ENCODE measurements at places on chromosomes 11 and 22.

GRCh38 chr11:83355391-83355790 is 69.2 kb upstream of the CCDC90B start:
- no peak for DNase-seq

- no peak for DNase-seq
Measured at GRCh38 chr22:20380486-20380885, 13.5 kb upstream of the ZNF74 start.

GRCh38 chr22:46425016-46425415 is 89.5 kb downstream of the TRMU start:
- DNase-seq: no peak

DNA sequence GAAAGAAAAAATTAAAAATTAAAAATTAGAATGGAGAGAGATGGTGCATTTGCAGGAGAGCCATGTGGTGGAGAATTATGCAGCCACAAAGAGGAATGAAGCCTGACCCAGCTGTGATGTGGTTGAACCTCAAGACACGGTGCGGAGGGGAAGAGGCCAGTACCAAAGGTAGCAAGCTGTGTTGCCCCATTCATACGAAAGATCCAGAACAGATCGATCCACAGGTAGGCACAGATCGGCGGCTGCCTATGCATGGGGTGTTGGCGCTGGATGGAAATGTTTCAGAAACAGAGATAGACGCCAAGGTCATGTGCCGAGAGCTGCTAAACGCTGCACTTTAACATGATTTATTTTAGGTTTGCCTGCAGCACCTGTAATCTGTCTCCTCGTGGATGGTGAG is 992.3 kb downstream of the BRD1 start:
- DNase-seq: no peak

GRCh38 chr11:111538407-111539114 is 2.0 kb upstream of the LAYN start:
- no peak for DNase-seq

GRCh38 chr22:20135265-20135664 is 3.7 kb downstream of the ZDHHC8 start:
- no peak for DNase-seq

- no peak for DNase-seq
Measured at GRCh38 chr11:92855607-92856405, 113.6 kb upstream of the MTNR1B start.

DNA sequence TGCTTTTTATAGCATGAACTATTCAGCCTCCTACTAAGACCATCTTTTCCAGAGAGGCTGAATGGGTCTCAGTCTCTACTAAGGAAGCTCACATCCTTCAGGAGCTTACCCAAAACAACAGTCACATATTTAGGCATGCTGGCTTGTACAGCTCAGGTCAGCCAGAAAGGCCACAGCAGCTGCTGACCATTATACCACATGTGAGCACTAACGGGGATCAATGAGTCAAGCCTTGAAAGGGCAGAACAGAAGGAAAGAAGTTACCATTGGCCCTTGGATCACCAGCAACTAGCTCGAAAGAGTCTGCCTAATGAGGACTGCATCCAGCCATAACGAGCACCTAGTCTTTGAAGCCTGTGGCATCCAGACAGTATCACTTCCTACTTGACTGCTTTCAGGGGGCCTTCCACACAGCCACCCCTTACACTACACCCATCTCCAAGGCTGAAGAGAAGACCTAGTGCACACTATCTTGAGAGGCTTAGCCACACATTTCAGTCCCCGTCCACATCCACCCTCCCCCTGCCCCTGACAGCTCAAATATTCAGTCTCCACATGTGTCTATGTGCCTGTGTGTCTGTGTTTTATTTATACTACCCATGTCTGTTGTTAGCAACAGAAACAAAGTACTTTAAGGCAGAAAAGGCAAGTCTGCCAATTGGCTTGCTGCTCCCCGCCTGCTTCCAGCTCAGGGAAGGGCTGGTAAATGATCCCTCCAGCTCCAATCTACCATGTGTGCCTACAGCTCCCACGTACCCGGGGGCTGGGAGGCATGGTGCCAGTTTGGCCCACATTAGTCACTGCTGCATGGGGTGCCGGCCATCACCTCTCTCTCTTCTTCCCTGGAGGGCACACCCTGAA is 95.5 kb downstream of the RPL27A start:
- DNase-seq: no peak

GRCh38 chr11:102119997-102120396 is 9.8 kb downstream of the YAP1 start:
- DNase-seq: no peak

- DNase-seq: no peak
Measured at GRCh38 chr11:94837317-94837716, 69.2 kb downstream of the AMOTL1 start.

DNA sequence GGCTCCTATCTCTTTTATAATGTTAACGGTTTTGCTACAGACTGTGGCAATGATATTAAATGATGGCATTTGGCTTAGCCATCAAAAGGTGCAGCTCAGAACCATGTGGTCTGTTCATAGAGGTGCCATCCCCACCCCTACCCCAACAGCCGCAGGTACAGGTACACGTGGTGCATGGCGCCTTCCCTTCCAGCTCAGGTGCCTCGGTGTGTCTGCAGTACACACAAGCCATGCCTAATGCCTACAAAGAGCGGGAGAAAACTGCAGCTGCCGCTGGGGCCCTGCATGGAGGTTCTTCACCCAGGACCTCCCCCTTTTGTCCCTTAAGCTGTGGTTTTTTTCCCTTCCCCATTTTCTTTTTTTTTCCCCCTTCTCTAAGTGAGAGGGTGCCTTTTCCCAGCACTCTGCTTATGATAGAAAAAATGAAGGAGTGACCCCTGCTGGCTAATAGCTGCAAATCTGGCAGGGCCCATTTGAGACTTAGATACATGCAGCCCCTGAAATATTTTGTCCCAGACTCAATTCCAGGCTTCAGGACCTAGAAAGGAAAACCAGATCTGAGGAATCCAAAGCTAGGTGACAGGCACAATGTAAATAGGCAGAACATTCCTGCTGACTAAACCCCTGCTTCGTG is 6.5 kb downstream of the OR52M1 start:
- DNase-seq: no peak

DNA sequence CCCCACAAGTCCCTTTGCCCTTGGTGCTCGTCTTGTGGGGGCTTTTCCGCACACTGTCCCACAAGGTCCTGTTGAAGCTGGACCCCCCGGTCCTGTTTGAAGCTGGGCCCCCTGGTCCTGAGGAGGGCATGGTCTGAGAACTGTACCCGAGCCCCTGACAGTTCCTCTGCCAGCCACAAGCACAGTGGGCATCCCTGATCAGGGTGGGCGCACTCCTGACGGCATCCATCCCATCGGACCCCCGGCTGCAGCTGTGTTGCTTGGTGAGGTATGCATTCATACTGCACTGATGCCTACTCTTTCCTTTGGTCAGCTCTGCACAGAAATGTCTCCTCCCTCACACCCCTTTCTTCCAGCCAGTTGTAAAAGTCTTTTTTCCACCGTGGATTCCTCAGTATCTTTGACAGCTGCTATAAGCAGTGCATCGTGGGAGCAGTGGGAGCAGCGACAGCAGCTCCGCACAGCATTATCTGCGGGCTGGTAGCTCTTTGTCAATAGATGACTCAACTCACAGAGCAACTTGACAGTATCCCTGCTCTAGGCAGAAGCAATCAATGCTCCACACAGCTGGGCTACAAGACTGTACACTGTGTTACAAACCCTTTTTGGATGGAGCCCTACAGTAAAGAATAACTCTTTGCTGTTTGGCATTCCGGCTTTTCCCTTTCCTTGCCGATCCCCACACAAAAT is 1030.8 kb upstream of the CCDC90B start:
- DNase-seq: no peak

DNA sequence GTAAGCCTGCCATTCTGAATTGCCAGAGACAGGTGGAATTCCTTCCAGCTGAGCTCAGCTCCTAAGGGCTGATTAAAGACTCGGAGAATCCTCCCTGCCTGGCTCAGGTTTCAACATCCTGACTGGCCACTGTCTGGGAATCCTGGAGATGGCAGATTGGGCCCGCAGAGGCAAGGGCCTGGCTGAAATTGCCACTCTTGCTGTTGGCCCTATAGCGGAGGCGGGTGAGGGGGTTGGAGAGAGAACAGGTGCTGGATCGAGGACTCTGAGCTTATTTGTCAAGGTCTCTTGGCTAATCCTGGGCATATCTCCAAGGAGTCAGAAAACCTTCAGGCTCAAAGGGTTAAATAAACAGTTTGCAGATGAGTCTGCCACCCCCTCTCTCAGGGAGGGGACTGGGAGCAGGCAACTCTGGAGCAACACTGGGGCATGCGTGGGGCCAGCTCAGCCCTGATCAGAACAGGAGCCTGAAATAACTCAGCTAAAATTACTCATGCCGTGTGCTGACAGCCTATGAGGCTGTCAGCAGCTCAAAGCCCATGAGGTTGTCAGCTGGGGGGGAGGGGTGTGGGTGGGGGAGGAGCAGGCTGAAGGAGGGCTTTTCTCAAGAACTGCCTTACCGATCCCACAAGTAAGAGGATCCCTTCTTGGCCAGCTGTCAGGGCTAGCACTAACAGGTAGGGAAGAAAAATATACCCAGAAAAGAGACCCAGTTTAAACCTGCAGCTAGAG is 14.7 kb upstream of the MFRP start:
- DNase-seq: no peak

- DNase-seq: peak; percentile 5
Measured at GRCh38 chr11:85663080-85663752, 1.7 kb downstream of the CREBZF start.

GRCh38 chr11:117808784-117809183 is 11.8 kb upstream of the DSCAML1 start:
- no peak for DNase-seq

- no peak for DNase-seq
Measured at GRCh38 chr11:98740321-98740720, 280.4 kb upstream of the CNTN5 start.

DNA sequence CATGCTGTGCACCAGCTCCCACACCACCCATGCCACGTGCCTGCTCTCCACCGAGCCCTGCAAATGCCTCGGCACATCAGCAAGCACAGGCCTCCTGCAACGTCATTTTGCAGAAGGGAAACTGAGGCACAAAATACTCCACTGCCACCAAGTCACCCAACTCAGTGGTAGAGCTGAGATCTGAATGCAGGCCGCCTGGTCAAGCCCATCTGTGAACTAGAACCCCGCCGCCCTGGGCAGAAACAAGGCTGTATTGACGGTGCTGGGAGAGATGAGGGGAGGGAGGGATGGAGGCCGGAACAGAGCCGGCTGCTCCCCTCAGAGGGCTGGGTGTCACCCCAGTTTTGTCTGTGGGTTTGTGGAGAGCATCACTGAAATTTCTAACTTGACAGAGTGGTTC is 81.4 kb downstream of the CDKN1C start:
- no peak for DNase-seq

DNA sequence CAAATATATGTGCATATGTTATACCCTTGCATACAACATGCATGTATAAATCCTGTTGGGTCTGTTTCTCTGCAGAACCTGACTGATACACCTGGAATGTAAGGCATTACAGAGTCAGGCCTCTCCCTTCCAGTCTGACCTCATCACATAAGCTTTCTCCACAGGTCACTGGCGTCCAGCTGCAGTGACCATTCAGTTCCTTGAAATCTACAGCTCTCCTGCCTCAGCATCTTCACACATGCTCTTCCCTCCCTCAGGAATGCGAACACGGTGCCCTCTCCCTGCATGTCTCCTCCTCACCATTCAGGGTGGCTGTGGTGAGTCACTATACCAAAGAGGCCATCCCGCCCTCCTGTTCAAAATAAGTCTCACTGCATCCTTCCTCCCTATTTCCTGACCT is 657.8 kb upstream of the B3GAT1 start:
- no peak for DNase-seq

GRCh38 chr11:42315267-42315666 is 855.8 kb upstream of the LRRC4C start:
- no peak for DNase-seq

- DNase-seq: no peak
Measured at GRCh38 chr11:10107497-10107896, 186.5 kb downstream of the SBF2 start.

All from CD4-positive, alpha-beta T cell treated with Interleukin-6 at 100 ng/mL for 8 hours (primary cell).